A172 (cell line): ENCODE measurements at places on chromosomes 13 and 19.

- DNase-seq: no peak
Observed at GRCh38 chr19:2567580-2567979, 91.7 kb downstream of the GADD45B start.

DNA sequence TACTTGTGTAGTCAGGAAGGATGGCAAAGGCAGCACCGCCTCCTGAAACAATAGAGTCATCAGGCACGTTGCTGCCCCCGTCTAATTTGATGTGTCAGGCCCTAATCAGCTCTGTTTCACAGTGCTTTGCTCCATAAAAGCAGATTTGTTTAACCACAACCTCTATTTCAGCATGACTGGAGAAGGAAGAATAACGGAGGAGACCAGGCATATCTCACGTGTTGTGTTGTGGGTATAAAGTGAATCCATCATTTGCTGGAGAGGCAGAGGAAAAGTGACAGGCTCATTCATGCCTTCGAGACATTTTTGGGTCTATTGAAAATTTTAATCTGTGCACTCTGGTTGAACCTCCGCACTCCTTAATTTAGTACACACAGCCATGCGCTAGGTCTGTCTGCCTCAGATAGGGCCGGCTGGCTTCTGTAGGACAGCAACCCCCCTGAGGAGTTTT, 940.4 kb upstream of the SLC10A2 start:
- peak; percentile 24 for DNase-seq

GRCh38 chr19:35449359-35450043, 1.4 kb downstream of the FFAR2 start:
- peak; percentile 19 for DNase-seq

- peak; percentile 35 for DNase-seq
Observed at GRCh38 chr19:16585808-16586476, 13.7 kb upstream of the SLC35E1 start.

DNA sequence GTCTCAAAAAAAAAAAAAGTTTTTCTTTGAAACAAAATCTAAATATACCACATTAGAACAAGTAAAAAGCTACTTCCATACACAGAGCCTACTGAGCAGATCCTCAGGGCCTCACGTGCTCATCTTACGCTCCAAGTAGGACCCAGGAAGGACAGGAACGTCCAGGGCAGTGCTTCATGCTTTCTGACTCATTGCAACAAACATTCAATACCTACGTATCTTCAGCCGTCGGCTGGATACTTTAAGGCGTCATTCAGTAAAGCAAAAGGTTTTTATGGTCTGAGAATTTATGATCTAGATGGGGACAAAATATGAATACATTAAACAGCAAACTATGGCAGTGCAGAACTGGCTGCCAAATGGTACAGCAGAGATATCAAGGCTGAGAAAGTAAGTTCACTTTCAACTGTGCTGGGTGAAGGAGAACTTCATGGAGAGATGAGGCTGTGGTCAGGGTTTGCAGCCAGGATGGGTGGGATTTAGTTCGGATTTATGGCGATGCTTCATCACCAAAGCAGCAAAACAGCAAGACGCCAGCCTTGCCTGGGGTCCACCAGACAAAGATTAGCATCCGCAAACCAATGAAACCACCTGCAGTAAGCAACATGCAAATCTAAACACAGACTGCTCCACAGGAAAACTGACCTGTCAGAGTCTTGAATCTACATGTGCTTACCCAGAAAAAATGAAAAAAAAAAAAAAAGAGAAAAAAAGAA, 20.5 kb downstream of the CARS2 start:
- DNase-seq: no peak

- DNase-seq: peak; percentile 75
Observed at GRCh38 chr19:6066661-6067646, 43.3 kb downstream of the RFX2 start.

DNA sequence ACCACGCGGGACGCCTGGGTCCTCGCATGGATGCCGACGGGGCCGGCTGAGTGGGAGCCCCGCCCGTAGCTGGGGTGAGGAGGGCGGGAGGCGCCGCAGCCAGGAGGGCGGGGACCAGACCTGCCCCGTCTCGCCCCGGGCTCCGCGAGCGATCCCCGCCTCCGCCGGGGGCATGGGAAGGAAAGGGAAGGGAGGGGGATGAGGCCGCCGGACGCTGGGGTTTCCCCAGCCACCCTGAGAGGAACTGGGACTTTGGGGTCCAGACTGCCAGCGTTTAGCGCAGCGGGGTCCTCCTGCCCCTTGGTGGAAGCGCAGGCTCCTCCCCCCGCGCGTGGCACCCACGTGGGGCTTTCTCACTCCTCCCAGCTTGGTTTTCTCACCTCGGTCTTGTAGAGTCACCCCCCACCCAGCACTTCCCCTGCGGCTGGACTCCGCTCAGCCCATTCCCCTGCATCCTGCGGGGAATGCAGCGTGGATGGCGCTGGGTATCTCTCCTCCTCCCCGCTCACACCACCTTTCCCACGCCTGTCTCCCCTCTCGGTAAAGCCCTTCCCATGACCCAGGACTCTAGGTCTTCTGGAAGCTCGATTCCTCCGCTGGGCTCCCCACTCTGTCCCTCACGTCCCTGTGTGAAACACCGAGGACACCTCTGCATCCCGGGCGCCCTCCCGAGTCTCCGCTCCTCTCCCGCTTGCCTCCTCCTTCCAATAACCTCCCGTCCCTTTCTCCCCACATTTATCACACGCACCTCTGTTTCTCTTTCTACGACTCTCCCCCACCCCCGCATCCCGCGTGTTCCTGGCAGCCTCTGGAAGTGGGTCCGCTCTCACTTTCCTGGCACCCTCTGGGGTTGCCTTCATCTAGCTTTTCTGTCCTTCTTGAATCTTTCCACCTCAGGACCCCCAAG, 2.1 kb downstream of the TGFB1 start:
- peak; percentile 56 for DNase-seq

DNA sequence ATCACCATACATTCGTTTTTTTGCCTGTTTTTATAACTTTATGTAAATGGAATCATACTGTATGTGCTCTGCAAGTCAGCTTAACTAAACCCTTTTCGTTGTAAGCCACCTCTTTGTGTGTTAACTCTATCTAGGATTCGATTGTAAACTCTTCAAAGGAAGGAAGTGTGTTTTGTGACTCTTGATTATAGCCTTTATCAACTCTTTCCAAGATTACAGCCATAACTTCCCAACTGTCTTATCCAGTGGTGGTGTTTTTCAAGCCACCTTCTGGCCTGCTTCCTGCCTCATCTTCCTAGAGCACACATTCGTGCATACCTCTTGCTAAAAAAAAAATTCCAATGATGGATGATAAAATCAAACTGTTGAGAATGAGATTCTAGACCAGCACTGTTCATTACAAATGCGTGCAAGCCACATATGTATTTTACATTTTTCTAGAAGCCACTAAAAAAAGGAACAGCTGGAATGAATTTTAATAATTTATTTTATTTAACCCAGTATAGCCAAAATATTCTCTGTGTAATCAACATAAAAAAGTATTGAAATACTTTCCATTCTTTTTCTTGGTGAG, 12.0 kb upstream of the FBXL3 start:
- no peak for DNase-seq

DNA sequence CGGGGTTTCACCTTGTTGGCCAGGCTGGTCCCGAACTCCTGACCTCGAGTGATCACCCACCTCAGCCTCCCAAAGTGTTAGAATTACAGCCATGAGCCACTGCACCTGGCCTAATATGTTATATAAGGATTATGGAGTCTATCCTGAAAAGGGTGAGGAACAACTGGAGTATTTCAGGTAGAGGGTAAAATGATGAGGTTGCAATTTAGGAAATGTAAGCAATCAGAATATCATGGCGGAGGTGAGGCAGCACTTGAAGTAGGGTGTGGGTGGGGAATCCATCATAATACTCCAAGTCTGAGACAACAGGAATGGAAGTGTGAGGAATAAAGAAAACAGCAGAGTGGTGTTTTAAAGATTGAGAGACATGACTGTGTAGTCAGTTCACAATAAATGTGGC, 582.2 kb downstream of the FGF9 start:
- DNase-seq: no peak

DNA sequence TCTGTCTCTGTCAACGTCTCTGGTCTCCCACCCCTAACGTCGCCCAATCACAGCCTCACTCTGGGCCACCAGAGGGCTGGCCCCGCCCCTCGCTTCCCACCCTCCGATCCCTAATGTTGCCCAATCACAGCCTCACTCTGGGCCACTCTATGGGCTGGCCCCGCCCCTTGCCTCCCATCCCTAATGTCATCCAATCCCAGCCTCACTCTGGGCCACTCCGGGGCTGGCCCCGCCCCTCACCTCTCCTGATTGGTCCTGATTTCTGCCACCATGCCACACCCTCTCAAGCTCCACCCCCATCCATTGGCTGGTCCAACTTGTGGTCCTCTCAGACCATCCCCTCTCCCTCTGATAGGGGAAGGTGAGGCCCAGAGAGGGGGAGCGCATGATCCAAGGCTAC, 24.9 kb downstream of the CELF5 start:
- DNase-seq: peak; percentile 29

GRCh38 chr13:109712124-109712722, 74.2 kb downstream of the IRS2 start:
- DNase-seq: no peak

- DNase-seq: no peak
Observed at GRCh38 chr19:10544753-10545251, 1.1 kb downstream of the ATG4D start.

DNA sequence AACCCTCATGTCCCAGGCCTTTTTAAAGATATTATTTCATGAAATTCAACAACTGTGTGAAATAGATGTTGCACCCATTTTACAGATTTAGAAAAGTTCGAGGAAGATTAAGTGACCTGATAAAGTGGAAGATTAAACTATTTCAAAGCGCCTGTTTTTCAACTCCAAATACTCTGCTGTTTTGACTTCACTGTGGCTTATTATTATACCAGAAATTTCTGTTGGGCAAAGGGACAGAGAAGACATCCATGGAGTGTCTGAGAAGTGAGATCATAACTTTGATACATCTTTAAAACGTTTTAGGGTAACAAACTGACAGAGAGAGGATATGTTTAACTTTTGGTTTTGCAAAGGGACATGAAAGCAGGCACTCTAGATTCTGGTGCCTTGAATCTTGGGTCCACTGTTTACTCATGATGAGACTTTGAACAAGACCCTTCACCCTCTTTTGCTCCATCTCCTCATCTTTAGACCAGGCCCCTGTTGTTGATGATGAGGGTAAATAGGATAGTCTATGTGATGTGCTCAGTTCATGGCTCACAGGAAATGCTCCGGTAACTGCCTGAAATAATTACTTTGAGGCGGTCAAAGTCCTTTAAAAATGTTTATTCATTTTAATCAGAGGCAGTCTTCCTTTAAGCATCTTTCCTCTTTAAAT, 55.4 kb downstream of the RFC3 start:
- DNase-seq: no peak
